ENCODE measurements at places on chromosomes 7 and 10. TPM values are rescaled to one million over a fixed set of nuclear protein-coding genes. Genes with fewer than 3 reads are reported as not detected.

Gene NYAP1
- not detected for total RNA-seq

Gene TBC1D12
- 12.9 TPM for total RNA-seq

Gene PTF1A
- not detected for total RNA-seq

DNA sequence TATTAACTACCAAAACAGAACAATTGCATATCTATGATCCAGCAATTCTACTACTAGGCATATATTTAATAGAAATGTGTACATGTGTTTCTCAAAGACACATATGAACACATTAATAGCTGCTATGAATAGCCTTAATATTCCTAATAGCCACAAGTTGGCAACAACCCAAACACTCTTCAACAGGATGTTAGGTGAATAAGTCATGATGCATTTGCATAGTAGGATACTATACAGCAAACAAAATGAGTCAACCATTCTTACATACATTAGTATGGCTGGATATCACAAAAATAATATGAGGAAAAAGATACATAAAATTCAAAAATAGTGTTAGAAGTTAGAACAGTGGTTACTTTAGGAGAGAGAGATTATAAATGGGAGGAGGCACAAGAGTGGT is 26.8 kb upstream of the ZNF746 start:
- no peak for DNase-seq

DNA sequence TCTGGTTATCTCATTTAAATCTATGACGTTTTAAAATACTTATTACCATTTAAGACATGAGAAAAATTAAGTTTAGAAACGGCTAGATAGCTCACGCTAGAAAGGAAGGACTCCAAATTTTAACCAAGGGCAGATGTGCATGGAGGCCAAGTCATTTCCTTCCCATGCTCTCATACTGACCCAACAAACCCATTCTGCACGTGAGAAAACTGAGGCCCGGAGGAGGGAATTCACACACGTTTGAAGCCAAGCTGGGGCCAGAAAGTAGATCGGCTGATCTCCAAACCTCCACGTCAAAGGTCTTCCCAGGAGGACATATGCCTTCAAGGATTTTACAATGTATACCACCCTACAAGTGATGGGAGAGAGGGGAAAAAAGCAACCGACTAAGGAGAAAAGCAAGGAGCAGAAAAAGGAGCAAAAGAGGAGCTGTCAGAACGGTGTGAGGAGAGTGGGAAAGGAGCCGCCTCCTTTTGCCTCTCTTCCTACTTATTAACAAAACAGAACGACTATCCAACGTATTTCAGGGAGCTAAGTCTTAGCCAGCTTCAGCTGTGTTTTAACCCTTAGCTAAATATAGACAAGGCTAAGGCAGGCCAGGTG is 645 bp upstream of the SIRT1 start:
- peak; percentile 57 for DNase-seq

- no peak for DNase-seq
Measured at GRCh38 chr7:69780379-69780778, 182.1 kb downstream of the AUTS2 start.
